Retina (tissue), 1 donor: ENCODE measurements at places on chromosomes 3 and 15.

DNA sequence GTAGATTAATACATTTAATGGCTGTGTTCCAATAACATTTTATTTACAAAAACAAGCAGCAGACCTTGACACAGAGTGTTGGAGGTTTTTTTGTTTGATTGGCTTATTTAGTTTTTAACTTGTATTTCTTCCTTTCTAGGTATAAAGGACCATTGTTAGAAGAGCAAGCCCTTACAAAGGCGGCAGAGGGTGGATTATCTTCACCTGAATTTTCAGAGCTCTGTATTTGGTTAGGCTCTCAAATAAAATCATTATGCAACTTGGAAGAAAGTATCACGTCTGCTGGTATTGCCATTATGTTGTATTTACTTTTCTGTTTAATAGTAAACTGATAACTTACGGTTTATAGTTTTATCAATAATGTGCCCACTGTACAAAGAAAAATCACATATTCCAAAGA lies 10.0 kb downstream of the FAM98B start:
- DNase-seq: no peak

DNA sequence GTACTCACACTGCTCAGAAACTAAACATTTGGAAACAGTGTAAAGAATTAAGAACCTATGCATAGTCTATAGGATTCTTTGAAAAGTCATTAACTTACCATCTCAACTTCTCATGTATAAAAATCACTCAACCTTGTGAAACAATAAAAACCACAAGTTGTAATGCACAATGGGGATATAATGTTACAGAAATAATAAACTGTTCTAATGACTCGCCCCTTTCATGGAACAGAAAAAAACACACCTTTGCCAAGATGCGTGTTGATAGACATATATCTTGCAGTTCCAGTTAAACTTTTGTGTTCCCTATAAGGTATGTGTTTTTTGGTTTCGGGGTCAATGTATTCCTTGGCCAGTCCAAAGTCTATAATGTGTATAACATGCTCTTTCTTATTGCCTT lies 50.8 kb upstream of the PPIB start:
- DNase-seq: no peak

- no peak for DNase-seq
Measured at GRCh38 chr3:48514431-48515227, 10.7 kb upstream of the SHISA5 start.

DNA sequence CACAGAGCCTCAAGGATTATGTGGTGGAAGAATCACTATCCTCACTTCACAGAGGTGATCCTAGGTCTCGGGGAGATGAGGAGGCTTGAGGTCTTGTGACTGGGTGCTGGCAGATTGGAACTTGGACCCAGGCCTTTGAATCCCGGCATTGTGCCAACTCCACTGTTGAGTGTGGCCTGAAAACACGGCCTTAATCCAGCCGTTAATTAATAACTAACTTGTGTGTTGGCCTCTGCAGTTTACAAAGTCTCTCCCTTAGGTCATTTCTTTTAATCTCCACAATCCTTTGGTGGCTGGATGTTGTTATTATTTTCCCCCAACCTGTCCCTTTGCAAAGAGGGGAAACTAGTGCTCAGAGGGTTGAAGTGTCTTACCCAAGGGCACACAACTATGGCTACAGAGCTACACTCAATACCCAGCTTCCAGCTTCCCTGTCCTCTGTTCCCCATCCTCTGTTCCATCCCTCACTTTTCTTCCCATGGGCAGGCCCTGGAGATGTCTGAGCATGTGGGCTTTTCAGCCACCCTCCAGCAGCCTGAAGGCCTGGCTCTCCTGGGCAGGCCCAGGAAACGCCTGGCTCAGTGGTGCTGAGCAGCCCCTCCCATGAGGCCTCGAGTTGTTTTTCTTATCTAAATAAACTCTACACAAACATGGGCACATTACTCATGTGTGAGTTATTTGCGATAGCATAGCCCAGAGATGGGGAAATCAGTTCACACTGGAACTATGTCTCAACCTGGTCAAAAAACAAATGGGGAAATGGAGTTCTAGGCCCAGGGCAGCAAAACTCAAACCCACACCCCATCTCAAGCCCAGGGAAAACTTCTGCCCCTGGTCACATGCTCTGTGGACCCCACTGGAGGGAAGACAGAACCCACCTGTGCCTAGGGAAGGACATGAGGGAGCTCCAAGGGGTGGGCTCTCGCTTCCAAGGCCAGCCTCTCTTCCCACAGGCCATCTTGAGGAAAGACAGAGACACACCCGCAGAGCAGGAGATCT lies 16.8 kb upstream of the SMAD3 start:
- no peak for DNase-seq

- no peak for DNase-seq
Measured at GRCh38 chr3:119279584-119280243, 14.5 kb upstream of the ARHGAP31 start.

DNA sequence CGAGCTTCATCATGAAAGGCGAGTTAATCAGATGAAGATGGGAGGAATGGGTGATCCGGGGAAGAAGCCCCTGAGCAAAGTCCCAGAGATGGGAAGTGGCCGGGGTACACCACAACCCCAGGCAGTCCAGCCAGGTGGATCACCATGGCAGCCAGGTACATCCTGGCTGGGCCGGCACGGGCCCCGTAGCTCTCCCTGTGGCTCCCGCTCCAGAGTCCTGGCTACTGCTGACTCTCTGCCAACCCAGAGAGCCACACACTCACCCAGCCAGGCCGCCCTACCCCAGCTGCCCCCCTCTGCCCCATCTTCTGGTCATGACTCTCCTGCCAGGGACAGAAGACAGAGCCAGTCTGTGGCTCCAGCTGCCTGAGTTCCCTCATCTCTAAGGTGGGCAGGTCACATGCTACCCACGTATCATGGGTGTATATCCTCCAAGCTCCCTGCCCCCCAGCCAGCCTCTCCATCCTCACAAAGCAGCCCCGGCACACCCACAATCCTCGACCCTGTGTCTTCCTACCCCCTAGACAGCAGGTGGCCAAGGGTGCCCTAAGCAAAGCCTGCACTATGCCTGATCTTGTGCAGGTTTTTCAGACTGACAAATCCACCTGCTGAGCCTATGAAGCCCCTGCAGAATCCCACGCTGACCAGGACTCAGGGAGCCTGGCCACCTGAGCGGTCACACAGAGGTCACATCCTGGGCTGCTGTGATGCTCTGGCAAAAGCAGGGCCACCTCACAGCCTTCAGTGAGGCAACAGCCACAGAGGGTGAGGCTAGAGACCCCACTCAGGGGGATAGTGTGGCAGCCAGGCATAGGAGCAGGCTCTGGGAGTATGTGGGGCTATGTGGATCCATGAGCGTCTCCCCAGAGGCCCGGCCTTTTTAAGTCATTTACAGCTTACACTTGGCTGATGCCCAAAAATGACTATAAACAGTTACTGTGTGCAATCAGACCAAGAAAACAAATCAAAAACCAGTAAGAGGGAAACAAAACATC lies 13.2 kb downstream of the XXYLT1 start:
- DNase-seq: no peak

DNA sequence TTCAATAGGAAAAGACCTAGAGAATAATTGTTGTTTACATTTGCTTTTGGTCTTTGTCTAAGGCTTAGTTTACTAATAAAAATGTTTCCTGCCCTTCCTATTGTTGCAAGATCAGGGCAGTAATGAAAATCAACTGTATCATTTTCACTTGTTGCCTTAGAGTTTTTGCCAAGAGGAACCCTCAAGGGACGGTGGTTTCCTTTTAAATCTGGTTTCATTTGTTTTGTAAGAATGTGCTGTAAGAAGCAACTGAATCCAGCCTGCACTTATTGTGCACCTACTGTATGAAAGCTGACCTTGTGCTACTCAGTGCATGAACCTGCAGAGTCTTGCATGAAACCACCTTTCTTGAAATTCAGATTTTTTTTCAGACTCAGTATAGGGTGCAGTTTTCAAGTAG lies 5.3 kb downstream of the IGF1R start:
- no peak for DNase-seq

GRCh38 chr3:123039178-123039577 lies 11.6 kb upstream of the SEMA5B start:
- DNase-seq: no peak

GRCh38 chr15:33344530-33344929 lies 33.8 kb downstream of the RYR3 start:
- no peak for DNase-seq

DNA sequence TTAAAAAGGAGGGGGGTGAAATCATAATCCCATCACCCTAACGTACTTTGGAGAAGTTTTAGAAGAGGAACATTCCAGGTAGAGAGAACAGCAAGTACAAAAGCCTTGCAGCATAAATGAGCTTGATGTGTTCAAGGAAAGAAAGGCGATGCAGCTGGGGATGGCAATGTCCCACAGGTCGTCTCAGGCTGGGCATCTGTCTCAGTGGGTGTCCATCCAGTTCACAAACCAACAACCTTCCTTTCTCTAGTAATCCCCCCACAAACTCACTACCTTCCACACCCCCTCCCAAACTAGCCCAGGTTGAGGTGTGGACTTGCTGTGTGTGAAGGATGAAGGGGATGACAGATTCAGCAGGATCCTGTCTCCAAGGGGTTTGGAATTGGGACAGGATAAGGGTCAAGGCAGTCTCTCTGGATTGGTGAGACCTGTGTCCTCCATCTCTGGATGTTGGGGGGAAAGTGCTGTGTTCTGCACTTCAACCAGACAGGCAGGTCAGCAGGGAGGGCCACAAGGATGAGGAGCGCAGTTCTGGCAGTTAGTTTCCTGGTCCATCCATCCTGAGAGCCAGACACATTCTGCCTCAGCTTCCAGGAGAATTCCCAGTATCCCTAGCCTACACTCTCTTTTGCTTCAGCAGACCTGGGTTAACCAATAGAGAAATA lies 1.7 kb upstream of the ESYT3 start:
- no peak for DNase-seq

GRCh38 chr3:181403876-181404660 lies 307.7 kb upstream of the SOX2 start:
- no peak for DNase-seq

DNA sequence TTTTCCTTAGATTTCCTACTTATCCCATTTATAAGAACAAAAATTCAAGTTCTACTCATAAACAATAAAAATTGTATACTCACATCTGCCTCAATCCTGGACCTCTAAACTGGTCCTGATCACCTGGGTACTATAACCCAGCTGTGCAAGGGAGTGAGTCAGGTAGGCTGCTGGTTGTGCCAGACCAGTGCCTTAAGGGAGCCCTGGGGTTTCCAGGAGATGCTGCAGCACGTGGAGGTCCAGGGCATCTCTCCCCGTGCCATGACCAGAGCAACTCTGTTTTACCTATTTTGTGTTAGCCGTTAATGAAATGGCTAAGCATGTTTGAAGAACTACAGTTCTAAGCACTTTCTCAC lies 140.2 kb upstream of the TRIM42 start:
- DNase-seq: no peak

- DNase-seq: peak; percentile 66
Measured at GRCh38 chr15:79849789-79850188, 47.0 kb downstream of the MTHFS start.

- peak; percentile 60 for DNase-seq
Measured at GRCh38 chr15:95292785-95293450, 1037.6 kb upstream of the NR2F2 start.

DNA sequence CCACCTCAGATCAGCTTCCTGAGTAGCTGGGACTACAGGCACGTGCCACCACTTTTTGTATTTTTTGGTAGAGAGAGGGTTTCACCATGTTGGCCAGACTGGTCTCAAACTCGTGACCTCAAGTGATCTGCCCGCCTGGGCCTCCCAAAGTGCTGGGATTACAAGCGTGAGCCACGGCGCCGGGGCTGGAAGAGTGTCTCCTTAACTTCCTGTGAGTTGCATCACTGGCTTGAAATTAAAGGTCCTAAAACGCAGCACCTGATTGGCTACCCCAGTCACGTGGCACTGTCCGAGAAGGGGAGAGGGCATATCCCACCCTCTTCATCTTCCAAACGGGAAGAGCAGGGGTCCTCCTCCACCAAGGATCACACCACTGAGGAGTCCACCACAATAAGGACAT lies 5.5 kb upstream of the FAM174B start:
- no peak for DNase-seq

DNA sequence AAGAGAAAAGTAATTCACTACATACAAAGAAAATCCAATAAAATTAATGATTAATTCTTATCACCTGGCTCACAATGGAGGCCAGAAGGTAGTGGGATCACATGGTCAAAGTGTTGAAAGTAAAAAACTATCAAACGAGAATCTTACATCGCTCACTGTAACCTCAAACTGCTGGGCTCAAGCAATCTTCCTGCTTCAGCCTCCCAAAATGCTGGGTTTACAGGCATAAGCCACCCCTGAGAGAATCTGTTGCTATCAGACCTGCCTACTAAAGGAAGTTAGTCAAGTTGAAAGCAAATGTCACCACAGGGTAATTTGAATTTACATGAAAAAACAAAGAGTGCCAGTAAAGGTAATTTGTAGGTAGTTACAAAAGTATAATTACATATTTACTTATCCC lies 103.3 kb downstream of the PCCB start:
- no peak for DNase-seq

DNA sequence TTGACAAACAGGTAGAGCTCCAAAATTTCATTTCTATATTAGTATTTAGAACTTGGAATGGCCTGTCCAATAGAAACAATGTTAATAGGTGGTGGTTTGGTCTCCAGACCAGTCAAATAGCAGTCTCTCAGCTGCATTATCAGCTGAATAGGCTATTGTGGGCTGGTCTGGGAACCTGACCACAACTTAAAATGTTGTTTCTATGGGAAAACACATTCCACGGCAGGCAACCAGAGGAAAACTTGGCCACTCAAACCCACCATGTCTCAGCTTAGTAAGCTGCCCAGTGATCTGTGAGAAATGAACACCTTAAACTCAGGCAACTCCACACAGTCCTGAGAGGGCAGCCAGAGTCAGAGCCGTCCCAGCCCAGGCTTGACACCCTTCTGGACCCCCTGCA lies 20.4 kb downstream of the FBN1 start:
- DNase-seq: no peak

DNA sequence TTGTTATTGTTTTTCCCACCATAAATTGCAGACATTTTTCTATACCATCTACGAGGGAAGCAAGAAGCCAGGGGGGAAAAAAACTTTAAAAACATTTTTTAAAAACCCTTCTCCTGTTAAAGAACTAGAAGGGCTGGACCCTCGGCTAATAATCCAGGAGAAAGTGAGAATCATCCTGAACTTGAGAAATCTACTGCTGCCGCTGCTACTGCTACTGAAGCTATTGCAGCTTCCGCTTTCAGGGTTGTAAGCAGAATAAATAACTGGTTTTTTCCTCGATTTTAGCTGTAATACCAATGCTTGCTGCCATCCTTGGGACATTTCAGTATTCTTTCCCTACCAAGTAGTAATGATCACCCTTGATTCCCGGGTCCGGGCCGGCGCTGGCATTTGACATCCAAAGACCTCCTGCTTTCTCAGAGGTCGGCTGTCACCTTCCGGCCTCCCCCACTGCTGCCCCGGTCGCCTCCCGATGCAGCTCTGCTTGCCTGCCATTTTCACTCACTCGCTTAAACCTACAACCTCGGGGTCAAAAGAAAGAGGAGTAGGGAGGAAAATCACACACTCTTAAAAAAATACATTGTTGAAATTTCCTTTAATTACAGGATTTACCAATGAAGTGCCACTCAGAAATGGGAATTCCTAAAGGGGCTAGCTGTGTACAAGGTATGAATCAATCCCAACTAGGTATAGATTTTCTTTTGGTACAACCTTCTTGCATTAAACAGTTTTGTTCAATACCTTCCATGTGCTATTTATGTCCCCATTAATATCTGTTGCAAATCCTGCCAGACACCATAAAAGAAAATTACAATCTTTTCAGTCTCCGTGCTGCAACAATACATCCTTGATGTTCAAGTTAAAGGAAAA lies 674 bp upstream of the MECOM start:
- peak; percentile 55 for DNase-seq

GRCh38 chr3:60114191-60114590 lies 1064.4 kb upstream of the CFAP20DC start:
- no peak for DNase-seq
